ENCODE measurements at places on chromosomes 12 and 14. TPM values are rescaled to one million over a fixed set of nuclear protein-coding genes. Genes with fewer than 3 reads are reported as not detected.
A peak's percentile ranks its signal among the peaks of the same experiment; 100 is the strongest.

The SYCP3 gene
- total RNA-seq, result 0.28 TPM

- no peaks in the 10 kb centered on the region for H3K4me1 ChIP-seq
- H3K36me3 ChIP-seq, result no peaks in the 10 kb centered on the region
- no peaks in the 10 kb centered on the region for H3K27me3 ChIP-seq
- H3K27ac ChIP-seq, result no peak overlapping the region
- DNase-seq, result no peak
- no peak overlapping the region for H3K4me3 ChIP-seq
These were observed 262.9 kb downstream of the TMEM117 start for GRCh38 chr12:44098786-44099185.

GRCh38 chr12:116620124-116620491 is 60.9 kb downstream of the MAP1LC3B2 start:
- H3K27me3 ChIP-seq, result no peaks in the 10 kb centered on the region
- H3K4me3 ChIP-seq, result no peak overlapping the region
- H3K36me3 ChIP-seq, result no peaks in the 10 kb centered on the region
- H3K27ac ChIP-seq, result no peak overlapping the region

The GRIP1 gene
- 1.7 TPM for total RNA-seq

The ISM2 gene
- total RNA-seq, result not detected

The KERA gene
- not detected for total RNA-seq

The CEBPE gene
- not detected for total RNA-seq

The BCAT1 gene
- total RNA-seq, result 2.9 TPM

DNA sequence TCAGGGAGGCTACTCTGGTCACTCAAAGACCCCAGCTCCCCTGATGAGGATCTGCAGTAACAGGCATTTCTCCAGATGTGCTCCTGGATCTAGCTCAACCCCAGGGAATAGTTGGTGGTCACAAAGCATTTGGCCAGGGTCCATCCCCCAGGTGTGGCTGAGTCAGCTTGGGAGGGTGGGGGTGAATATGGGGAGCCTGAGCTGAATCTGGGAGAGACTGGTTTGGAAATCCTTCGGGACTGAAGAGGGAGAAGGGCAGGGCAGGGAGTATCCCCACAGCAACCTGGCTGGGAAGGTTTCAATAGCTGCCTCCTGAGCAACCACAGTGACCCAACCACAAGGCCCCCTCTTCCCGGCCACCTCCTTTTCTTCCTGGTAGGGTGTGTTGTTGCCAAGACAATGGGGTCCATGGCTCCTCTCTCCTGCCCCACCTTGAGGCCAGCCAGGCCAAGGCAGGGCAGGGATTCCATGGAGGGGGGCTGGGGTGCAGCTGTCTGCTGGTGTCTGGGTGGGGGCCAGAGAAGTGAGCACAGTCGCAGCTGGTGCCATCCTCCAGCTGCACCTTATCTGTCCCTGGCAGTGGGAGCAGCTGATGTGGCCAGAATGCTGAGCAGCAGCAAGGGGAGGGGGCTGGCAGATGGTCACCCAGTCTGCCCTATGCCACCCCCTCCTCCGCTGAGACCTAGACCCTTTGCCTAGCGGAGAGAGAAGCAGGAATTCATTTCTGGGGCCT is 5.5 kb downstream of the ASIC1 start:
- no peak overlapping the region for H3K27ac ChIP-seq
- H3K4me3 ChIP-seq, result no peak overlapping the region
- H3K36me3 ChIP-seq, result no peaks in the 10 kb centered on the region
- peaks cover 6% of the 10 kb centered on the region for H3K27me3 ChIP-seq

DNA sequence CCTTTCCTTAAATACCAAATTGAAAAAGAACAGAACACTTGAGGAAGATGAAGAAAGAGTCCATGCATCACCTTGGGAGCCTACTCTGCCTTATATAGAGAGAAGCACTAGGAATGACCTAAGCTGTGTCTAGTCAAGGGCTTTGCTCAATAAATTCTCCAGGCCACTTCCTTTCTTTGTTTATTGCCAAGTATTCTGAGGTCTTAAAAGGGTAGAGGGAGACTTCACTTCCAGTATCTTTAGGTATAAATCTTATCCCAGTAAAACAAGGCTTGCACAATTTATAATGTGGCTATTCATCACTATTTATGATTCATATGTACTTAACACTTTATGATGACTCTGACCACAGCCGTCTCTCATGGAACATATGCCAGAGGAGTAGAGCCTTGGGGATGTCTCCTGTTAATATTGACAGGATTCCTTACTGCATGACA is 85.1 kb upstream of the ARHGAP5 start:
- DNase-seq, result no peak
- no peaks in the 10 kb centered on the region for H3K27me3 ChIP-seq
- H3K36me3 ChIP-seq, result no peaks in the 10 kb centered on the region
- peaks cover 27% of the 10 kb centered on the region for H3K4me1 ChIP-seq
- peak overlapping the region; percentile 42 for H3K27ac ChIP-seq

The KRT84 gene
- total RNA-seq, result not detected

DNA sequence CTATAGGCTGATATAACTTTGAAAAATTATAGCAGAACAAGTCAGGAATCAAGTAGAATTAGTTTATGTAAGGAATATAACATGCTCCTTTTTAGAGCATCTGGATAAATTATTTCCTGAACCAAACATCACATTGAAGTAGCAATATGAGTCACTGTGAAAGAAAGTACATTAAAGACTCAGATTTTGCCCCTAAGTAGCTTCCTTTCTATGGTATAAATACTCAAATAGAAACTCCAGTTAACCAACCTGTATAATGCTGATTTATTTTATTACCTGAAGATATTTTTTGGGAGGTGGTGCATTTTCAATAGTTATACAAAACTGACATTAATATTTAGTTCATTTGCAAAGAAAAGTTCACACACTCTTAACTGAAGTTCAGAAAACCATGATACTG is 312.1 kb downstream of the ITPR2 start:
- peaks cover 12% of the 10 kb centered on the region for H3K4me1 ChIP-seq
- H3K27ac ChIP-seq, result no peak overlapping the region
- no peaks in the 10 kb centered on the region for H3K36me3 ChIP-seq
- no peak for DNase-seq

- H3K4me1 ChIP-seq, result peaks cover 73% of the 10 kb centered on the region
- no peak for DNase-seq
- H3K27me3 ChIP-seq, result no peaks in the 10 kb centered on the region
- no peaks in the 10 kb centered on the region for H3K36me3 ChIP-seq
- peak overlapping the region; percentile 31 for H3K27ac ChIP-seq
These were observed 55.4 kb downstream of the SUSD6 start for GRCh38 chr14:69666690-69667211.

DNA sequence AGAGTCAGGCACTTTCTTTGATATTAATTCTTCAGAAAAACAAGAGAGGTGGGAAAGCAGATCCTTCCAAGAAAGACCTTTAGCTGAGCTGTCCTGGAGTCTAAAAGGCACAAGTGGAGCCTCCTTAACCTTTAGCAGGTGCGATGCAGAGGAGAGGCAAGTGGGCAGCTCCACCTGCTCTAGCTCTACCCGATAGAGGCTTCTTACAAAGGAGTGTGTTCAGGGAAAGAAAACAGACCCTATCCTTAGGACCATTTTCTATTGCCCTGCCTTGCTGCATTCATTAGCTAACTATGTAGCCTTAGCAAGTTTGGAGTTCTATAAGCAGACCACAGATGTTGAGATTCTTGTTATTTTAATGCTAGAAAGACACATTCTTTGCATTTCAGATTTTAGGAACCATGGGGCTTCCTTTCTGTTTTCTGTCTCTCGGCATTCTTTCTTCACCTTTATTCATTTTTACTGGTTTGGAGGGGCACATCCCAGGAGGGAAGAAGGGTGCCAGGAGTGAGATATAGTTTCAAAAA is 214.5 kb downstream of the EGLN3 start:
- no peaks in the 10 kb centered on the region for H3K36me3 ChIP-seq
- H3K4me3 ChIP-seq, result no peak overlapping the region
- H3K27me3 ChIP-seq, result no peaks in the 10 kb centered on the region
- no peak overlapping the region for H3K27ac ChIP-seq

DNA sequence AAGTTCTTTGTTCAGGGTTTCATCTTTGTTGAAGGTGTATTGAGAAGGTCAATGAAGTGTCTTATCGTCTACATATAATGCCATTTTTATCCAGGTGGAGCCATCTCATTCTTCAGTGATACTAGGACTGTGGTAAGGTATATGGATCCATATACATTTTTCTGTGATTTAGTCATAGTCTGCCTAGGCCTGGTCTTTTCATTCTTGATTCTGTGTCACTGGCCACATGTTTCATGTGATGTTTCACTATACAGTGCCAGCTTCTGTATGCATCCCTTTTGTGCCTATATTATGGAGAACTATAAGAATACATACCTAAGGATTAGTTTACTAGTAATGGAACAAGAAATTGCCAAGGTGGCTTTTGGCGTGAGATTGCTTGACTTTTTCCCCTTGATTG is 40.5 kb downstream of the VEZT start:
- H3K36me3 ChIP-seq, result peaks cover 2% of the 10 kb centered on the region
- no peak for DNase-seq

The KRT5 gene
- total RNA-seq, result not detected

DNA sequence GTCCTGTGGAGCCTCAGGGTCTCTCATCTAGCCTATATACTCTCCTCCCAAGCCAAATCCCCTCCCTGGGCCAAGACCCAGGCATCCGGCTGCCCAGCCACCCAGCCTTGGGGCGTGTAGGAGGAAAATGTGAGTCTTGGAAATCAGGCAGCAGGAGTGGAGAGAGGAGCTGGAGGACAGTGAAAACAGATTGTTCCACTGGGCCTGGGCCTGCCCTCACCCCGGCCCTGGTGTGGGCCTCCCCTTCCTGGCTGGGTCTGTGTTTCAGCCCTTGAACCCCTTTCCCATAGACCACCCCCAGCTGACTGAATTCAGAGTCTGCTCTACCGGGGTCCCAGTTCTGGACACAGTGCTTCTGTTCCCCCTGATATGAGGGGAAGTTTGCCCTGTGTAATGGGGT is 6.7 kb downstream of the ITGA5 start:
- H3K27ac ChIP-seq, result peak overlapping the region; percentile 92
- DNase-seq, result no peak
- peaks cover 34% of the 10 kb centered on the region for H3K36me3 ChIP-seq
- H3K4me3 ChIP-seq, result peak overlapping the region; percentile 21
- H3K4me1 ChIP-seq, result peaks cover 60% of the 10 kb centered on the region

DNA sequence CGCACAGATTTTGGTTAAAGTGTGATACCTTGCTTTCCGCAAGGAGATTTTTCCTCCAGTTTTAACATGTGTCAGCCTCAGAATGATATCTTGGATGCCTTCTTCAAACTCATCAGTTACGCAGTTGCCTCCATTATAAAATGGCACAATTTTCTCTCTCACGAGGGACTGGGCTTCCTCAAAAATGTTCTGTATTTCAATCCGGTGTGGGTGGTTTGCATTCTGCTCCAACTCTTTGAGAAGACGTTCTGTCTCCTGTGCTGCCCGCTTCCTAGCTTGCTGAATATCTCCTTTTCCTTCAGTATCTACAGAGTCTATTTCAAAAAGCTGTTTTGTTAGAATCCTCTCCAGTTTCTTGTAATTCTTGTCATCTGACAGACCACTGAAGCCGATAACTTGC is 1.8 kb downstream of the BAG5 start:
- H3K27me3 ChIP-seq, result no peaks in the 10 kb centered on the region
- DNase-seq, result no peak
- H3K4me1 ChIP-seq, result peaks cover 76% of the 10 kb centered on the region
- peaks cover 20% of the 10 kb centered on the region for H3K36me3 ChIP-seq

The MGP gene
- total RNA-seq, result 159 TPM

DNA sequence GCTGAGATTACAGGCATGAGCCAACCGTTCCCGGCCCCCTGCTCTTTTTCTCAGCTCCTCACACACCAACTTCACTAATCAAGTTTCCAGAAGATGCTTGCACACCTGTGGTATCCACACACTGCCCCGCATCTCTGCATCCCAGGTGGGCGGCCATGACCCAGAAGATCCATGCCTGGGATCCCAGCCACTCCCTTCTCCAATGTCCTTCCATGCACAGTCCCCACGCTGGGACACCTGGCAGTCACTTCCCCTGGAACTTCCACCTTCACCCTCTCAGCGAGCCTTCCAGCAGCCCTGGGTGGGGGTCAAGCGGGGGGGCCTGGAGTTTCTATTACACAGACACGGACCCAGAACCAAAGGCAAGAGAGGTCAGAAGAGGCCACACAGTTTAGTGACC is 107.8 kb downstream of the CALM1 start:
- no peaks in the 10 kb centered on the region for H3K27me3 ChIP-seq
- no peak overlapping the region for H3K4me3 ChIP-seq
- no peaks in the 10 kb centered on the region for H3K4me1 ChIP-seq
- H3K36me3 ChIP-seq, result no peaks in the 10 kb centered on the region
- no peak for DNase-seq

The TRIM9 gene
- 0.69 TPM for total RNA-seq

DNA sequence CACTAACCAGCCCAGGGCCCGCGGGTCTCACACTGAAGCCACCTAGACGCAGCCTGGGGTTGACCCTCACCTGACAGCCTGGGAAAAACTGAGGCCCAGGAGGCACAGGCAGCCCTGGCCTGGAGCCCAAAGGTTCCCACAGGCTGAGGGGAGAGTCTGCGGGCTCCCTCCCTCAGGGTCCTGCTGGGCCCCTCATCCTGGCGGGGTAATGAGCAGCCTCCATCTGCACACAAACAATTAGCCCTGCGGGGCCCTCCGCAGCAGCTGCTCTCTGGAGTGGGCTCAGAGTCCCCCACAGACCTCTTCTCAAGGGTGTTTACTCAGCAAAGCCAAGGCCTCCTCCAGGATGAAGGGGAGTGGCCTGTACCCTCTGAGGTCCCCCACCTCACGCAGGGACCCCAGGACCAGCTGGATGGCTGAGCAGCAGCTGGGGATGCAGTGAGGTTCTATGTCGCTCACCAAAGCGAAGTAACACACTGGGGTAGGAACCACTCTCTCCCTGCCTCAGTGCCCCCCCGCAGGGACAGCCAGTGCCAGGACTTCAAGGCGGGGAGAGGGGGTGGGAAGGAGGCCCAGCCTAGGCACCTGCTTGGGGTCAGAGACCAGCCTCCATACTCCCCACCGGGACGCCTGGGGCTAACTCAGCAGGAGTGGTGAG is 7.3 kb downstream of the AKT1 start:
- DNase-seq, result no peak
- H3K4me1 ChIP-seq, result peaks cover 18% of the 10 kb centered on the region
- H3K4me3 ChIP-seq, result no peak overlapping the region
- no peaks in the 10 kb centered on the region for H3K36me3 ChIP-seq
- H3K27me3 ChIP-seq, result no peaks in the 10 kb centered on the region

DNA sequence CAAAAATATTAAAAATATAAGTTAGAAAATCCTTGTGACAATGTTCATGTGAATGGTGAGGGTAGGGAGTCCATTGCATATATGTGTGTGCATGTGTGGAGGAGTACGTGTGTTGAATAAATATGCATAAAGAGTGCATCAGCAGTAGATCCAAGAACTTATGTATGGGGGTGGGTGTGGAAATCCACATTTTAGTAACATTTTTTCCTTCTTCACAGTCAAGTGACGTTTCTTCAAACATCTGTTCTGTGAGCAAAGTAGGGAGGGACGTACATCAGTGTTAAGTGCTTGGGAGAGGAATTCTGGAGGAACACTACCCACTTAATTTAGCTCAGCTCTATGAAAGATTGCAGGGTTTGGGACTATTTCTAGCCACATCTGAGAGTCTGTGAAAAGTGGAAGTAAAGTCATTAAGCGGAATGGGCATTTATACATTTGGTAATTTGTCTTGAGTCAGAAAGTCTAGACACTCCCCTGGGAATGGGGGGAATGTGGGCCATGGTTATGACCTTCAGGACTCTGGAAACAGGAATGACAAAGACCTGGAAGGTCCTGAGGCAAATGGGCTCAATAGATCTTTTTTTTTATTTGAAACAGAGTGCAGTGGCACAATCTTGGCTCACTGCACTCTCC is 156.4 kb upstream of the PLXNC1 start:
- H3K4me3 ChIP-seq, result no peak overlapping the region
- H3K36me3 ChIP-seq, result no peaks in the 10 kb centered on the region
- H3K27ac ChIP-seq, result no peak overlapping the region
- no peaks in the 10 kb centered on the region for H3K27me3 ChIP-seq

Measured in psoas muscle (tissue), 8 donors.